ENCODE measurements at places on chromosomes 1 and 21.

DNA sequence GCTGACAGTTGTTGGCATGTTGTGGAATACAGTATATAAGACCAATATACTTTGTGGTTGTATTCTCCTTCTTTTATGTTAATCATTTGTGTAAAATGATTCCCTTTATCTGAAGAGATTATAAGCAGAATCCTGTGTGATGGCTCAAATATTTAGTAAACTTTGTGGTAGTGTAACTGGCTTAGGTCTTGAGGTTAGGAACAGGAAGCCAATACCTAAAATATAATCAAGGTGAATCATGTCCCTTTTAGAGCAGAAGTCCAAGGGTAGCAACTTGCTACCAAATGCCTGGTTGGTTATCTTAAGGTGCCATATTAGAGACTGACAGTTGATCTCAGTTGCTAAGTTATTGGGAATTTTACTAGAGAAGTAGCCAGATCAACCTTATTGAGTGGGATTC is 398.5 kb upstream of the ADAMTS5 start:
- no peak for DNase-seq

GRCh38 chr1:198639671-198640143 is 867 bp downstream of the PTPRC start:
- DNase-seq = no peak

DNA sequence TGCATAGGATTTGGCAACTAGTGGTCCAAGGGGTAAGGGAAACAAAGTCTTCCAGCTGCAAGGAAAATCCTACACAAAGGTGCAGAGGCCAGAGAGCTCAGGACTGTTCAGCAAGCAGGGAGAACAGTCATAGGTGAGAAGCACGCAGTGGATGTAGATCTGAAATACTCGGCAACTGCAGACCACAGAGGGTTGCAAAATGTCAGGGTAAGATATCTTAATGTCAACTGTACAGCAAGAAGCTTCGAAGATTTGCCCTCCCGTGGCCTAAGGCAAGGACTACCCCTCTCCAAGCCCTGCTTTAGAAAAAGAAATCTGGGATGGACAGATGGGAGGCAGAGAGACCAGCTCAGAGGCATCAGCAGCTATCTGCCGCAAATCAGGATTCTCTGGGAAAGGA is 153.4 kb upstream of the IRF2BP2 start:
- no peak for DNase-seq

GRCh38 chr1:196115646-196116045 is 492.6 kb downstream of the KCNT2 start:
- DNase-seq = no peak

GRCh38 chr1:186819563-186819962 is 9.2 kb upstream of the PLA2G4A start:
- DNase-seq = no peak

- peak; percentile 8 for DNase-seq
Measured at GRCh38 chr1:174964972-174965361, 34.8 kb upstream of the CACYBP start.

DNA sequence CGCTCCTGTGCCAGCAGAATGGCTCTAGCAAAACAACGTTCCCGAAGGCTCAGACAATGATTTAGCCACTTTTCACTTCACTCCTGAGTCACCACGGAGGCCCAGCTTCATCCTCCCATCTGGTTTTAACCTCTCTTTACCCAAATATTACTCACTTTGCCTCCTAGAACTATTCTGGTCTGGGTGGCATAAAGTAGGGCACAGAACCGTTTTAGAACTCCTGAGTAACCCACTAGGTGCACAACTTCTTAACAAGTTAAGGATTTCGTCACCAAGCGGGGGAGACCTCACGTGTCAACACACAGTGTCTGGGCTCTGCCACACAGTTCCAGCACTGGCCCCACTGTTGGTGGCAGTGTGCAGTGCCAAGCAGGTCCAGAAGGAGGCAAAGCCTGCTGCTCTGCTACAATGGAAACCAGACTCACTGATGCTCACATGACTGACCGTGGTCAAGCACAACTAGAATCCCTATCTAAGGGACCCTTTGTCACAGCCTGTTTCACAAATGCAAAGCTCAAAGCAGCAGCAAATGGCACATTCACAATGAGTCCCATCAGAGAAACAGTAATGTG is 121.7 kb downstream of the SIPA1L2 start:
- DNase-seq = no peak

DNA sequence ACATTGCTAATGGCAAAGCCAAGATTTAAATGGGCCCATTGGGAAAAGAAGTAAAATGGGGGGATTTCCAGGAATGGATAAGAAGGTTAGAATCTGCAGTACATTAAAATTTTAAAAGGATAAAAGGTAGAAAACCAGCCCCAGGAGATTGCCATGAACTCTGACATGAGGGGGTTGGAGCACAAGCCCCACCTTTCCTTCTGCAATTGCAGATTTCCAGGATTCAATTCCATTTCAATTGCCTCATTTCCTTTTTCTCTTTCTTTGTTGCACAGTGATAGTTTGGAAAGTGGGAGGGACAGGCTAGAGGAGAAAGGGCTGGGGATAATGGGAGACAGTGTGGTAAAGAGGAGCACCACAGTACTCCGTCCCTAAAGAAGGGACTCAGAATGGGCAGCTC is 238.5 kb upstream of the RAB4A start:
- DNase-seq = no peak

DNA sequence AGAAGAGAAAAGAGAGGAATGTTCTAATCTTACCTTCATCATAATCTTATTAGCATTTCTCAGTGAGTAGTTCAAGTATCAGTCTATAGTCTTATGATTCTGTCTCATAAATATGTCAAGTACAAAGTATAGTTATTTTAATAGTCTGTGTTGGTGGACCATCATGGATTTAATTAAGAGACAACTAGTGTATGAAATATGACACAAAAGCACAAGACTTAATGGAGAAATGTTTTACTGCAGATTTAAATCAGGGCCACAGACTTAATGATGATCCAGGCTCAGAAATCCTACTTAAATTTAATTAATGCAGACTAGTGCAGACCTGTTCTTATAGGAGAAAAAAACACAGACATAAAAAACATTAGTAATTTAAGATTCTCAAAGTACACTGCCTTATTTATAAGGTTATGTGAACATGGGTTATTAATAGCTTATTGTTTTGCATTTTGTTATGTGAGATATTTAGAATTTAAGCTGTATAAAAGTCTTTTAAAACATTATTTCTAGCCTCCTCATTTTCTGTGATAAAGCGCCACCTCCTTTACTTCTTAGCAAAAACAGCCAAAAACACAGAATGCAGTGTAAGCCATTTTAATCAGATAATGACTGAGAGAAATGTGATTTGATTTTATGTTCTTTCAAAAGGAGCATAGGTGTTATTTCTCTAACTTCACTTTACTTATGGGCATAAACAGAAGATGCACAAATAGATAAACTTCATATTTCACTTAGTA is 255.0 kb upstream of the SNX7 start:
- no peak for DNase-seq

GRCh38 chr21:26597031-26597430 is 23.9 kb upstream of the CYYR1 start:
- DNase-seq = no peak

DNA sequence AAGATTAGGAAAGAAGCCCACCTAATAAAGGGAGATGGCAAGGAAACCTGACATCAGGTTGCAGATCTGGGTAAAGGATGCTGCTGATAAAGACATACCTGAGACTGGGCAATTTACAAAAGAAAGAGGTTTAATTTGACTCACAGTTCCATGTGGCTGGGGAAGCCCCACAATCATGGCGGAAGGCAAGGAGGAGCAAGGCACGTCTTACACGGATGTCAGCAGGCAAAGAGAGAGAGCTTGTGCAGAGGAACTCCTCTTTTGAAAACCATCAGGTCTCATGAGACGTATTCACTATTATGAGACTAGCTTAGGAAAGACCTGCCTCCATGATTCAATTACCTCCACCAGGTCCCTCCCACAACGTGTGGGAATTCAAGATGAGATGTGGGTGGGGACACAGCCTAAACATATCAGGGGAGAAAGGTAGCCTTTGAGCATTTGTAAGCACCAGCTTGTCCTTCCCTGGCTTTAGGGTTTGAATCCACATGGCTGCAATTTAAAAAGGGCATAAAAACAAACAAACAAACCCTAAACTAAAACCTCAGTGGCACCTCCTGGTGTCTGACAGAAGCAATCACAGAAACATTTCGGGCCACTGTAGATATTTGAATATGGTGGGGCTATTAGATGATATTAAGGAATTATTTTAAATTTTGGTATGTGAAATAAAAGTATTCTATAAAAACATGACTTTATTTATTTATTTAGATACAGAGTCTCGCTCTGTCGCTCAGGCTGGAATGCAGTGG is 33.1 kb downstream of the SLC2A7 start:
- no peak for DNase-seq

DNA sequence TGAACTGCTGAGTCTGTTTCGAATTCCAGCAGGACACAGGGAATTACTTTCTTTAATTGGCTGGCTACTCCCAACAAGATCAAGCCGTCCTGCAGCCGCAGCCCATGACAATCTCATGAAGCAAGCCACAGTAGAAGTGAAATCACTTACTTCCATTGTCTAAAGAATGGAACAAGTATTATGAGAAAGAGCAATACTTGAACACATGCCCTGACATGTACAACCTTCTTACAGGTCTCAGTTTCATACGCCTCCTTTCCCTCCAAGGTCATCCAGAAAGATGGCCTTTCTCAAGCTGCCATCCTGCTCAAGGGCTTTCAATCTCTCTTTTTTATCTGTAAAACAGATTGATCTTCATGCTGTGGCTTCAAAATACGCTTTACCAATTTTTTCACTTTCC is 85.1 kb downstream of the PCSK9 start:
- no peak for DNase-seq

DNA sequence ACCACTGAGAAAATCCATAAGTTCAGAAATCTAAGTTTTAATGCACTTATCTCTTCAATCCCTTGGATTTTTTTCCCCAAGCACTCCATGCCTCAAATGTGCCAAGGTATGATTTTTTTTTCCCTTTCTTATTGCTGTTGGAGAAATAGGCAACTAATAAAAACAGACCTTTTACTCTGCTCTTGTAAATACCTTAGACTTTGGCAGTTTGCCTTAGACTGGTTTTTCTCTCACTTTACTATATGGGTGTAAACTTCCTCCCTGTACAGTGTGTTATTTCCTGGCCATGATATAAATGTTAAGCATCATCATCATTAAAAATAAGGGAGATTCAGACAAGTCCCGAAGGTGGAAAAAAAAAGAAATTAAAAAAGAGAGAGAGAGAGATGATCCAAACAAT is 65.7 kb downstream of the LRRC8C start:
- DNase-seq = no peak

Data from AG09309 (cell line).